ENCODE measurements at places on chromosomes 13 and 19. TPM values are rescaled to one million over a fixed set of nuclear protein-coding genes. Genes with fewer than 3 reads are reported as not detected.
A peak's percentile ranks its signal among the peaks of the same experiment; 100 is the strongest.

- DNase-seq: no peak
Measured at GRCh38 chr13:32105653-32106313, 74.2 kb downstream of the FRY start.

- DNase-seq: no peak
Measured at GRCh38 chr13:81394640-81395039, 1053.7 kb upstream of the SPRY2 start.

GRCh38 chr19:46426506-46427162 is 2.1 kb downstream of the PNMA8C start:
- DNase-seq: no peak

GRCh38 chr19:29598496-29598895 is 7.6 kb upstream of the POP4 start:
- no peak for DNase-seq

- no peak for DNase-seq
Measured at GRCh38 chr13:110433014-110433413, 125.9 kb downstream of the COL4A2 start.

- DNase-seq: no peak
Measured at GRCh38 chr13:23159205-23159759, 21.5 kb upstream of the SGCG start.

- DNase-seq: no peak
Measured at GRCh38 chr19:13920940-13921747, 15.1 kb downstream of the CC2D1A start.

GRCh38 chr19:43465468-43466120 is at the start of gene LYPD3:
LYPD3 (minus strand) TSS chr19:43465608; CDS start chr19:43465571, 37 bp downstream.
- no peak for DNase-seq

GRCh38 chr13:31890946-31891345 is 140.6 kb upstream of the FRY start:
- no peak for DNase-seq

- peak; percentile 80 for DNase-seq
Measured at GRCh38 chr19:46787331-46788261, 798 bp downstream of the SLC1A5 start.

DNA sequence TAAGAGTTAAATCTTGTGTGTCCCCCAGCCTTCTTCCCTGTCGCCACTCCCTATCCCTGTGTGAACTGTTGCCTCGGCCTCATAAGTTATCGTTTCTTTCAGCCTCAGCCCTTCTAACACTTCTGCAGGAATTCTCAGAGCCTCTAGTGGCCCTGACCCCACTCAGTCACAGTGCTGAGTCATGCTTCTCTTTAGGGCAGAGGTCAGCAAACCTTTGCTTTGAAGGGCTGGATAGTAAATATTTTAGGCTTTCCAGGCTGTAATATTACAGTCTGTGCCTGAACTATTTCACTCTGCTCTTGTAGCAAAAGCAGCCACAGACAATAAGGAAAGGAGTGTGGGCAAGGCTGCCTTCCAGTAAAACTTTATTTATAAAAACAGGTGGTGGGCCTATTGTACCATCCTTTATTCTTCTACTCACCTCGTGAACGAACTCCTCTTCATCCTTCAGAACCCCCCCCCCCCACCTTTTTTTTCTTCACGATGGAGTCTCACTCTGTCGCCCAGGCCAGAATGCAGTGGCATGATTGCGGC is 22.1 kb downstream of the MYO9B start:
- DNase-seq: no peak

- no peak for DNase-seq
Measured at GRCh38 chr19:46926170-46927071, 65.6 kb downstream of the ARHGAP35 start.

DNA sequence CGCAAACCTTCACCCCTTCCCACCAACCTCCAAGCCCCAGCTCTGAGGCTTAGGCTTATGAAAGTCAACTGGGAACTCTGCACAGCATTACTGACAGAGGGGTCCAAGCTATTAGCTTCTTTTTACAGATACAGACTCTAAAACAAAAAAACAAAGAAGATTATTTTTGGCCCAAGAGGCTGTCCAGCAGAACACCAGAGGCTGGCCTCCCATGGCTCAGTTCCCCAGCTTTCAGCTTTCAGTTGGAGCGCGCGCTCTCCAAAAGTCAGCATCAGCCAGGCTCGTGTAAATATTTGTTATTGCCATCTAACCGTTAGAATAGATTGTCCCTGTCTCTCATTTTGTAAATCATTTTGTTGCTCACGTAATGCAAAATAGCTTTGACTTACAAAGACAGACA is 58.4 kb downstream of the ZIC5 start:
- DNase-seq: no peak

- DNase-seq: peak; percentile 95
Measured at GRCh38 chr19:43826787-43827754, at the start of gene ZNF283. ZNF283 (plus strand) TSS chr19:43827321; CDS start chr19:43833505, 6,184 bp downstream.

DNA sequence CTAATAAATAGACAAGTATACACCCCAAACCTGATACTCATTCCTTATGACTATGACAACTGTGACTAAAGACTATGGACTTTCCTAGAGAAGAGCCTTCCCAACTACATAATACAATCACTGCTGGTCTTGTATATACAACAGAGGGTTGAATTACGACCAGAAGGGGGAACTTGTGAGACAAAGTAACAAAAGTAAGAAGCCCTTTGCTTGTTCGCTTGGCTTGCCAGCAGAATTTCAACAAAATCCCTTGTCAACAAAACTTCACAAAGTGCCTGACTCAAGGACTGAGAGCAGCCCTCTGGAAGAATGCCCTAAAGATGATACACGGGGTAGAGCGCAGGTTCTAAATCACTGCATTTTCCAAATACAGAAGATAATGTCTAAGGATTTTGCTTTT is 99.4 kb downstream of the WASF3 start:
- no peak for DNase-seq

- DNase-seq: no peak
Measured at GRCh38 chr13:50598338-50598737, 245.2 kb downstream of the DLEU7 start.

DNA sequence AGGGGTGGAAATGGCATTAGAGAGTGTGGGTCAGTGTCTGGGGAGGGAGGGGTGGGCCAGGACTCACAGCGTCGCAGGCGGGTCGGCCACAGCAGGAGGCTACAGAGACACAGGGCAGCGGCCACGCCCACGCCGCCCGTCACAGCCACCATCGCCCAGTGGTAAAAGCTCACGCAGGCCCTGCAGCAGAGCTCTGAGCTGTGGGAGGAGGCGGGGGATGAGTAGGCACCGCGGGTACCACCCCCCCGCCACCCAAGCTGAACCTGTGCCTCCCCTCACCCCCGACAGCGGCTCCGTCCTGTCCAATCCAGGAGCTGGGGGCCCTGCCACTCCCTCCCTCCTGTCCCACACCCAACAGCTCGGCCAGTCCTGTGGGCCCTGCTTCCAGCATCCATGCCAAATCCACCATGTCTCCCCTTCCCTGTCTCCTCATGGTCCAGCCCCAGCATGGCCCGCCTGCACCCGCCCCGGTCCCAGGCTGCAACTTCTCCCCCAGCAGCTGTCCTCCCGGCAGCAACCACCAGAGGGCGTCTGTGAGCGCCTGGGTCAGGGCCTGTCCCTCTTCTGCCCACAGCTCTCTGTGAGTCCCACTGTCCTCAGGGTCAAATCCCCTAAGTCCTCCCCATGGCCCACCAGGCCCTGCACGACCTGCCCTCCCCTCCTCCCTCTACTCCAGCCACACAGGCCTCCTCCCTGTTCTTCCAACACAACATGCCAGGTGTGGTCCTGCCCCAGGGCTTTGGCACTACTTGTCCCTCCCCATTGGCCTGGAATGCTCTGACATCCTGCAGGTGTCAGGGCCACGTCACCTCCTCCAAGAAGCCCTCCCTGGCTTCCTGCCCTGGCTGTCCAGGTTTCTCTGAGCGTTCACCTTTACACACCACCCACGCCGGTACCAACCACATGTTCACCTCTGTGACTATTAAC is 6.0 kb downstream of the TEKTIP1 start:
- DNase-seq: peak; percentile 90

- DNase-seq: no peak
Measured at GRCh38 chr13:21949818-21950429, 279.1 kb downstream of the FGF9 start.

GRCh38 chr13:31131470-31131961 is 30.2 kb downstream of the HSPH1 start:
- no peak for DNase-seq

DNA sequence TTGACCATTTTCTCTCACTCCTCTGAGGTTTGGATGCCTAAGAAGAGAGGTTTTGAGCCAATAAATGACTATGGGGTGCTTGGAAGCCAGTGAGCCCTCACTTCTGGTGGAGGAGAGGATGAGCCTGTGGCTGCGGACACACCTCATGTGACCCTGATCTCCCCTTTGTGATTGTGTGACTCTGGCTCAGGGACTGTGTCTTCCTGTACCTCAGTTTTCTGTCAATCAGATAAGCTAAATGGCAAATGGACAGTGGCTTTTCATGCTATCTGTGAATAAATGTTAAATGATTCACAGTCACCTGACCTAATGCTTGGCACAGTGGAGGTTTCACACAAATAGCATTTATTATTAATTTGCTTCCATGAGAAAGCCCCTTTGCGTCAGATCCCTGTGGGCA is 2.7 kb downstream of the PSG8 start:
- DNase-seq: no peak

The ETV2 gene
- total RNA-seq: 0.78 TPM

The FFAR1 gene
- not detected for total RNA-seq

The CLN5 gene
- 13.4 TPM for total RNA-seq

The STARD13 gene
- total RNA-seq: 26.9 TPM

The CABP5 gene
- total RNA-seq: not detected

The MED16 gene
- total RNA-seq: 27.0 TPM

The CEBPG gene
- total RNA-seq: 17.3 TPM

The RGL3 gene
- total RNA-seq: 5.8 TPM

The CALR gene
- 412 TPM for total RNA-seq

The MUC16 gene
- 0.03 TPM for total RNA-seq

The PCSK4 gene
- total RNA-seq: 1.5 TPM

The CHAF1A gene
- 5.1 TPM for total RNA-seq

The KBTBD6 gene
- total RNA-seq: 5.1 TPM

The ZIM2 gene
- total RNA-seq: not detected
